ENCODE measurements at places on chromosomes 11 and 22.

GRCh38 chr11:57466680-57467079 lies 6.4 kb downstream of the RTN4RL2 start:
- DNase-seq, result no peak

DNA sequence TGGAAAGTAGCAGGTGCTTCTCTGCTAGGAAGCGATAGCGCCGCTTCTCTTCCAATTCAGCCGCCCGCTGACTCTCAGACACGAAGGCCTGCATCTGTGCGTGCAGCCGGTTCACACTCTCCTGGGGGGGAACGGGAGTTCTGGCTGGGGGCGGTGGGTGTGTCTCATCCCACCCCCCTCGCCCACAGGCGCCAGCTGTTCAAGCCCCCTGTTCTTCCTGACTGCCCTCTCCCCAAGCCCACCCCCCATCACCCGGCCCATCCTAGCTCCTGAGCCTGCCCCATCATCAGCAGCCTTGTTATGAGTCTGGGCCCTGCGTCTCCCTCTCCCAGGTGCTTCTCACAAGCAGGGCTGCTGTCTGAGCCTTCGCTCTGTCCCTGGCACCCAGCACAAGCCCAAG lies 13.1 kb upstream of the SLC16A8 start:
- DNase-seq, result no peak

GRCh38 chr11:22491555-22492225 lies 133.9 kb downstream of the FANCF start:
- no peak for DNase-seq

GRCh38 chr22:44583854-44584253 lies 85.8 kb upstream of the RTL6 start:
- DNase-seq, result peak; percentile 47

DNA sequence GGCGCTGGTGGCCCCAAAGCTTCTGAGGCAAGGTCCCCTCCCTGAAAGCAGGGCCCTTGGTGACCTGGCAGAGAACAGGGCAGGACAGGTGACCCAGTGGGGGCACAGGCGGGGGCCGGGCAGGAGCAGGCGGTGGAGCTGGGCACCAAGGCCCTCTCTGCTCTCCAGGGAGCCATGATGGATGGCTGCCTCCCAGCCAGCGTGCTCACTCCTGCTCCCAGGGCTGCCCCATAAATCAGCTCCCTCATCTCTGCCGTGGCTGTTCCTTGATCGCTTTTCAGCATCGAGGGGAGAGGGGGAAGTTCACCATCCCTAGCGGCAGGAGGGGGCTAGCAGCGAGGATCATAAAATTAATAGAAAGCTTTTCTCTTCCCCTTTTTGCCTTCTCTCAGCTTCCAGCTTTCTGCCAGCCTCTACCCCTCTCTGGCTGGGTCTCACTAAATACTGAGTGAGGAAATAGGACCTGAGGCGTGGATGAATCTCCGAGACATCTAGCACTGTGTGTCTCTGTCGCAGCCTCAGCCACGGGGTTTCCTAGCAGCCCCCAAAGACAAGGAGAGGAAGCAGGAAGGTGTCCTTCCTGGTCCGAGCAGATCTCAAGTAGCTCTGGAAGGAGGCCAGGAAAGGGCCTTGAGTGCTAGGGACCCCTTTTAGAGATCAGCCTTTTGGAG lies 22.2 kb upstream of the ELFN2 start:
- peak; percentile 35 for DNase-seq

DNA sequence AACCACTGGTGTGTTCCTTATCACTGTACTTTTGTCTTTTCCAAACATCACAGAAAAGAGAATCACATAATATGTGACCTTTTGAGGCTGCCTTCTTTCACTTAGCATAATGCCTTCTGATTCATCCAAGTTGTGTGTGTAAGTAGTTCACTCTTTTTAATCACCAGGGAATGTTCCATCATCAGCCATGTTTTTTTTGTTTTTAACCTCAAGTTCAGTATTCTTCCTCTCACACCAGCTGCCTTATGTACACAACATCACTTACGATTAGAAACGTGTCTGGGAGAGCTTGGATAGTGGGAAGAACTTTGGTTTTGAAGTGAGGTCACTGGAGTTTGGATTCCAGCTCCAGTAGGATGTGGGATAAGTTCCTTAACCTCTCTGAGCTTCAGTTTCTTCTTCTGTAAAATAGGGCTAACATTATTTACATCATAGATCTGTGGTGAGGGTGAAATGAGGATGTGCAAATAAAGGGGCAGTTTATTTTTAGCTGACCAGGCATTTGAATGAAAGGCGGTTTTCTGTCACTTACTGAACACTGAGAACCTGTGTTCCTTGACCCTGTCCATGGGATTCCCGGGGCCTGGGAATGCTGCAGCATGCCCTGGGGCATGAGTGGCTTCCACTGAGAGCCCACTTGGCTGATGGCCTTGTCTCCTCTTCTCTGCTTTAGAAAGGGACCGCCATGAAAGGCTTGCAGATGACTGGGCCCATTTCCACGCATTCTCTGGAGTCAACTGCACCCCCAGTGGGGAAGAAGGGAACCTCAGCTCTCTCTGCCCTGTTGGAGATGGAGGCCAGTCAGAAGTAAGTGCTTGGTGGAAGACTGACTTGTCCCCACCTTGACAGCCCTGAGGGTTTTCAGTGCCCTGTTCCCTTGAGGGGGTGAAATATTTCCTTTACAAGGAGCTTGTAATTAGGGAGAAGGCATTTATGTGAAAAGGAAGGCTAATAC lies 92.6 kb downstream of the DEPDC5 start:
- DNase-seq, result no peak

DNA sequence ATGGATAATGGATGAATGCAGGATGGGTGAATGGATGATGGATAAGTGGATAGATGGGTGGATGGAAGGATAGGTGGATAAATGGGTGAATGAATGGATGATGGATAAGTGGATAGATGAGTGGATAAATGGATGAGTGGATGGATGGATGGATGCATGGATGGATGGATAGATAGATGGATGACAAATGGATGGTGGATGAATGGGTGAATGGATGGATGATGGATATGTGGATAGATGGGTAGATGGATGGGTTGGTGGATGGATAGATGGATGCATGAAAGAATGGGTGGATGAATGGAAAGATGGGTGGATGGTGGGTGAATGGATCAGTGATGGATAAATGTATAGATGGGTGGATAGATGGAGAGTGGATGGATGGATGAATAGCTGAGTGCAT lies 564.8 kb downstream of the MIAT start:
- DNase-seq, result no peak

DNA sequence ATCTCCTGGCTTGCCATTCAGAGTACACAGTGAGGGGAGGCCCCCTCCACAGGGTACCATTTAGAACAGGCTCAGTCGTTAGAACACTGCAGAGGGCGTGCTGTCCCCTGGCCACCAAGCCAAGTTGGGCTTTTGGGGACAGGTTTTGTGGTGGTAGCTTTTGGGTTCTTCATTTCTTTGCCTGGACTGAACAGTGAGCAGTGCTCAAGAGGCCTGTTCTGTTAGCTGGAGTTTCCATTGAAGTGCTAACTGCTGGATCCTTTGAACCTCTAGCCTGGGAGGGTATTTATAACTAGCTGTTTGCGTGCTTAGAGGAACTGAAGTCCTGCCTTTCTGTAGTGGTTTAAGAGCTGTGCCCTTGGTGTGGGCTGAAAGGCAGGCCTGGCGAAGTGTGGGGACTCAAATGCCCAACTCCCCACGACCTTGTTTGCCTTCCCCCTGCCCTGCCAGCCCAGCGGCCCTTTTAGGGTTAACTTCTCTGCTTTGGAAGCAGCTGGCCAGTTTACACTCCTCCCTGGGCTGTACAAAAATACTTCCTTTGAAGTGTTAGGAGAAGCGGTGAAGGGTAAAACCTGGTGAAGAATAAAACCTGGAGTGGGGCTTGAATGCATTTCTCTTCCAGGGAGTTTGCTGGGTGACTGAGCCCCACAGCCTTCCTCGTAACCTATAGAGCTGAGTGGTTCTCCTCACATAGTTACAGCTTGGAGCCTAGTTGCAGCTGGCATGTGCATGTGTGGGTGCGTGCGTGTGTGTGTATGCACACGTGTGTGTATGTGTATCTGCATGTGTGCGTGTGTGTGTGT lies 34.6 kb downstream of the ZNRF3 start:
- DNase-seq, result peak; percentile 75

DNA sequence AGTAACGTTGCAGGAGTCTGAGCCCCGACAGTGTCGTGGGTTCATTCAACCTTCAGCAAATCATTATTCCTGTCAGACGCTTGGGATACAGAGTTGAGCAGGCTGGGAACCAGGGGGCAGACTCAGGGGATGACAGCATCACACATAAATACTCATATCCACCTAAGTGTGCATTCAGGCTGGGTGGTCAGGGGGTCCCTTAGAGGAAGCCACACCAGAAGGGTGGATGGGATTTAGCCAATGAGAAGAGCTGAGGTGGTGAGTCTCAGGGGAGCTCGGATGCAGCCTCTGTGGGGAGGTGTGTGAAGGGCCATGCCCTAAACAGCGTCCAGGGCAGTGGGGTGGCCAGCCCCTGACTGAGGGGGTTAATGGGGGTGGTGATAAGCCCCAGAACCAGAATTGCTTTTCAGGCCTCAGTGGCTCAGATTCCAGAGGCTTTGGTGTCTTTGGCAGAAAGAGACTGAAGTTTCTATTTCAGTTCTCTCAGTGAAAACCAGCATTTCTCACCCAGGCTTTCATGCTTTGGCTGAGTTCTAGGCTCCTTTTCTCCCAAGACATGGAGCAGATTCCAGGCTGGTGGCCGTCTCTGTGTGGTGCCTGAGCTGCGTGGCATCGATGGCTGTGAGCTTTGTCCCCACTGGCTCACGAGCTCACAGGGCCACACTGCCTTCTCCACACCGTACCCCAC lies 83.9 kb upstream of the CLDN5 start:
- DNase-seq, result no peak

- no peak for DNase-seq
These were observed 8.8 kb upstream of the DNAL4 start for GRCh38 chr22:38802671-38803121.

DNA sequence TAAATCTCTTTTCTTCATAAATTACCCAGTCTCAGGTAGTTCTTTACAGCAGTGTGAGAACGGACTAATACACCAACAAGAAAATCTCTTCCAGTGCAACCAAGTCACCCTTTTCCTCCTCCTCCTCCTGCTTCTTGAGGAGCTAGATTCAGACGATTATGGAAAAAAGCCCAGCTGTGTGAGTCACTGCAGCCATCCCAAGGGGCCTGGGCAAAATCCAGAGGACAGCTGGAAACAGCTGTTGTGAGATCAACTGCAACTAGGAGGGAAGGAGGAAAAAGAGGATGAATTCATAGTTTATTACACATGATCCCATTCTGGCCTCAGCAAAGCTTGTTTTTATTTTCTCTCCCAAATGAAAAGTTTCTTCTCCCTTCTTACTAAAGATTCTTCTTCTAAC lies 32.9 kb downstream of the RBFOX2 start:
- DNase-seq, result no peak

DNA sequence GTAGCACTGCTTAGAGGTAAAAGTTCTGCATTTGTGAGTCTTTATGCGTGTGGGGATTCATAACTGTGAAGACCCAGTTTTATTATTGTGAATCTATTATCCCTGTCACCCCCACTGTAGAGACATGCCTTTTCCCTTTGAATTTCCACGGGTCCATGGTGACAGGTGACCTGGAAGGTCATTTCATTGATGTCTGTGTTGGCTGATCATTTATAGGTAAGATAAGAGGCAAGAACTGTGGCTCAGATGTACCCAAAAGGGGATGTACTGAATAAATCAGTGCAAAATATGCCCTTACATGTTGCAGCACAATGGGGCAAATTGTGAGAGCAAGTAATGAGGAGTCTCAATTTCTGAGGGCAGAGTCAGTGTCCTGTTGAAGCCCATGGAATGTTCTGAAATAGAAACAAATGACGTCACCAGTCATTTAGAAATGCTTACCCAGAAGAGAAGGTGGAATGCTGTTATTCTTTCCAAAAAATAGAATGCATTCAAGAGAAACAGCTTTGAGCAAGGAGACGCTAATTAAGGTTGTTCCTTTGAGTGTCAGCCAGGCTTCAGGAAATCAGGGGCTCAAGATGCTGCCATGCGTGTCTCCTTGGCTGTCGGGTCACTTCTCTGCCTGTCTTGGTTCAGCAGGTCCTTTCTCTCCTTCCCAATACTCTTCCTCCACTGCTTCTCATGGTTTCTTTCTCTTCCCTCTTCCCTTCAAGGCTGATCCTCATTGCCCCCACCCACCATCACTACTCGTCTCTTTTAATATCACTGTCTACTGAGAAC lies 118.7 kb upstream of the E2F8 start:
- DNase-seq, result no peak

- no peak for DNase-seq
These were observed 866.8 kb upstream of the TENM4 start for GRCh38 chr11:80307676-80308075.

GRCh38 chr11:128776069-128776423 lies 82.2 kb downstream of the FLI1 start:
- no peak for DNase-seq

- no peak for DNase-seq
These were observed 231.3 kb downstream of the JRKL start for GRCh38 chr11:96621161-96621560.

- no peak for DNase-seq
These were observed 17.8 kb downstream of the NAGA start for GRCh38 chr22:42052765-42053164.

DNA sequence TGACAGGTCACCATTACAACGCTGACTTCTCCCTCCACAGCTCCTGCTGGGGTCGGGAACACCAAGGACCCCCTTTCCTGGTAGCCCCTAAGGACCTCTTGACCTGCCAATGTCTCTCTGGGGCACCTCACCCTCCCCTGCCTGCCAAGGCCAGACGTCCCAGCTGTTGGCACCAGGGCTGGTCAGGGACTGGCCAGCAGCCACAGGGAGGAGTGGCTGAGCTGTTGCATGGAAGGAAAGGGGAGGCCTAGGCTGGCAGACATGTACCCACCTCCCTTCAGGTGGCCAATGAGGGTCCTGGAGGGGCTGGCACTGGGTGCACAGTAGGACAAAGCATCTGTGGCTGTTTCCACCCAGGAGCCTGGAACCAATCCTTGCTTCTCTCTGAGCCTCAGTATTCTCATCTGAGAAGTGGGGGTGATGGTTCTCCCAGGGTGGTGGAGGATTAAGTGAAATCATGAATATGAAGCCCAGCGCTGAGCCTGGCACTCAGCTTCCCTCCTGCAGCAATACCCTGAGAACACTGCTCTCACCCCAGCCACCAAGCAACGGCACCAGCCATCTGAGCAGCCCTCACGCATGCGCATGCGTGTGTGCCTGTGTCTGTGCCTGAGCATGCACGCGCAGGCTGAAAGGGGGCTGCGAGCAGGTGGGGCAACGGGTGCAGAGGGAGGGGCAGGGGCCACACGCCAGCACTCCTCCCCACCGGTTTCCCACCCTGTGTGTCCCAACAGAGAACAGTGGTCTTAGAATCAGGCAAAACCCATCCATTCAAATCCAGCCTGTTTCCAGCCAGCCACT lies 5.9 kb downstream of the KCNJ4 start:
- DNase-seq, result no peak

- DNase-seq, result peak; percentile 93
These were observed 2.7 kb upstream of the PDE2A start for GRCh38 chr11:72676861-72677341.

Measured in ecto neural progenitor cell (in vitro differentiated cells).